ENCODE measurements at places on chromosomes 2 and 18.
A peak's percentile ranks its signal among the peaks of the same experiment; 100 is the strongest.

GRCh38 chr2:25301453-25302352 is 40.0 kb downstream of the DNMT3A start:
- DNase-seq = peak; percentile 87

DNA sequence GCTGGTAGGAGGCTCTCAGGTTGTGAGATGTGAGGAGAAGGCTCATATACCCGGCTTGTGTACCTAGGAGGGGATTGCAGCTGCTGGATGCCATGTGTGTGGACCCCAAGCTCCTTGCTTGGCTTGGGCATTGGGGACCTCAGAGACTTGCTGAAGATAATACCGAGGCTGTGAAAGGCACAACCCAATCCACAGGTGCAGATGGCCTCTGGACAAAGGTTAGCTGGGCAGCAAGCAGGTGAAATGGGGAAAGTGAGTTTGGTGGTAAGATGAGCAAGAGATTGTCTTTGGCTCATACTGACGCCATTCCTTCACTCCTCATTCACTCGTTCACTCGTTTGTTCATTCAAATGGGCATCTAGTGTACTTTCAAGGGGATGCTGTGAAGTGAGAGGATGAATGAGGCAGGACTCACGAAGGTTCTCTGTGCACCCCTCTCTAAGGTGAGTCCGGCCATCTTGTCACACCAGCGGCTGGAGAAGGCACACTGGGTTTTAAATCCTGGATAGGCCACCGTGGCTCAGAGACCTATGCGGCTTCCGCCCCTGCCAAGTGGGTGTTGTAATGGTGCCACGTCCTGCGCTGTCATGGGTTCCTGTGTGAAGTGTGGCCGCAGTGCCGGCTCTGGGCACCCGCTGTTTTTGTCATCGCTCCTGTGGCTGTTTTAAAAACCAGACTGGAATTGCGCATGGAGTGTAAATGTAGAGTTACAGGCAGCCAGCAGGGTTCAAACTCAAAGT is 13.7 kb downstream of the FBLN7 start:
- no peak for DNase-seq

- DNase-seq = no peak
Observed at GRCh38 chr2:174786066-174786725, 21.9 kb upstream of the CHRNA1 start.

GRCh38 chr18:13381944-13382365 is 163.4 kb downstream of the LDLRAD4 start:
- peak; percentile 73 for DNase-seq

DNA sequence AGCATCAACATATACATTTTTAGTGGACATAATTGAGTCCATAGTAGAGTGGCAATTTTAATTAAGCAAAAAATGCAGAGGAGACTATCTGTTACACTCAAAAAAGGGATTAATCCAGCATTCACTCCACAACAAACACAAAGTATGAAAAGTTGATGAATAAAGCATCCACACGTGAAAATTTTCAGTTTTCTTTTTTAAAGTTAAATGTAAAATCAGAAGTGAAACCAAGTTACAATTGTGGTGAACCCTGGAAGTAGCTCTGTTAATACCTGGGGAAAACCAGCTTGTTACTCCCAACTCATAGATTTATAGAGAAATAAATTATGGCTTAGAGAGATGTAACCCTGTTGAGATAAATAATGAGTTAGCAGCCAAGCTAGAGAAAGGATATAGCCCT is 807.8 kb downstream of the TRIB2 start:
- DNase-seq = no peak

DNA sequence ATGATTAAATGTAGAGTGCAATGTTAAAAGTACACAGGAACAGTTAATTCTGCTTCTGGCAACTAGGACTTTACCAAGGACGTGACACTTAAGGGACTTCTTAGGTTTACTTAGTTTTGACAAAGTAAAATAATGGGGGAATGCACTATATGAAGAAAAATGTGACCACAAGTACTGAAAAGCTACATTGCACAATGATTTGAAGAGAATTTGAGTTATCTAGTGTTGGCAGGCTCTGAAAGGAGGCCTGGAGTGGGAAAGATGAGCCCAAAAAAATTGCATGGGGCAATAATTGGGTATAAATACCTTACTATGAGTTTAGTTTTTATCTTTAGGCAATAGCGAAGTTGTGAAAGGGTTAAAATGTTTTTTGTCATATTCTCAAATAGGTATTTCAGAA is 173.7 kb downstream of the DOK6 start:
- no peak for DNase-seq

- peak; percentile 20 for DNase-seq
Observed at GRCh38 chr2:37706334-37707183, 35.1 kb upstream of the CDC42EP3 start.

DNA sequence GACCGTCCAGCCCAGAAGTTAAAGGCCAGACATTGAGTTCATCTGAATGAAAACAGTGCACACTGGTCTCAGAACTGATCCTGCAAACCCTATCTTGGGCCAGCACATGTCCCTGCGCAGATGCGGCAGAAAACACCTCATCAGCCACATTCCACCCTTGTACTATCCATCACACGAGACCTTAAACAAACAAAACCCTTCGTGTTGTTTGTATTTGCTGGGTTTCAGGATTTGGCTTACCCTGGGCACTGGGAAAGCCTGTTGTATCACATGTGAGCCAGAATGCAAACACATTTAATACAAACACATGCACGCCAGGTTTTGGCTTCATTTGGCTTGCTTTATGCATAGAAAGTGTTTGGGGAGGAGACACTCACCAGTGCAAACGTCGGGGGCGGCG is 12.5 kb downstream of the WIPF1 start:
- no peak for DNase-seq

GRCh38 chr2:113922784-113923183 is 32.9 kb downstream of the ACTR3 start:
- DNase-seq = no peak
